ENCODE measurements at places on chromosomes 2 and 18.
A peak's percentile ranks its signal among the peaks of the same experiment; 100 is the strongest.

GRCh38 chr2:238370823-238371372, 50.6 kb downstream of the TRAF3IP1 start:
- peak; percentile 64 for DNase-seq

GRCh38 chr2:76556018-76556417, 845.3 kb upstream of the GCFC2 start:
- DNase-seq, result no peak

DNA sequence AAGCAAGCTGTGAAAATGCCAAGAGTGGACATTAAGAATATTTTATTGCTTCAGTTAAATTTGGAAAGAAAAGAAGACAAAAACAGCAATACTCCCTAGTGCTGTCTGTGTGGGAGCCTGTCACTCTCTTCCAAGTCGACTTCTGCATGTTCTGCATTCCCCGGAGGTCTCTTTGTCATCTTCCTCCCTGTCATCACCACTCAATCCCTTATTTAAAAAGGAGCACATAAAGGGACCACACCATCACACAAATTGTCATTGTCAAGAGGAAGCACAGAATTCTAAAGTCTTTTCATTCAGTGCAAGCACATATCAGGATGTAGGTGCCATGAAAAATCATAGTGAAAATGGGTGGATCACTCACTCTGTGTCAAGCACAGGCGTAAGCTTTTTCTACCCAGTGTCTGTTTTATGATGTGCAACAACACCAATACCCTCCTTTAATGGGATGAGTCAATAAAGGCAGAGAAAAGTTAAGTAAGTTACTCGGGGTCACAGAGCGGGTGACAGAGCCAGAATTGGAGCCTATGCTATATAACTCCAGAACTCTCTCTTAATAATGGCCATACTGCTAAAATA, 222.4 kb upstream of the HNMT start:
- no peak for DNase-seq

GRCh38 chr2:55302241-55302640, 33.2 kb upstream of the MTIF2 start:
- DNase-seq, result no peak

GRCh38 chr2:96882906-96883305, 13.0 kb upstream of the SEMA4C start:
- DNase-seq, result no peak

- DNase-seq, result no peak
Measured at GRCh38 chr2:75641587-75641986, 5.0 kb upstream of the MRPL19 start.

DNA sequence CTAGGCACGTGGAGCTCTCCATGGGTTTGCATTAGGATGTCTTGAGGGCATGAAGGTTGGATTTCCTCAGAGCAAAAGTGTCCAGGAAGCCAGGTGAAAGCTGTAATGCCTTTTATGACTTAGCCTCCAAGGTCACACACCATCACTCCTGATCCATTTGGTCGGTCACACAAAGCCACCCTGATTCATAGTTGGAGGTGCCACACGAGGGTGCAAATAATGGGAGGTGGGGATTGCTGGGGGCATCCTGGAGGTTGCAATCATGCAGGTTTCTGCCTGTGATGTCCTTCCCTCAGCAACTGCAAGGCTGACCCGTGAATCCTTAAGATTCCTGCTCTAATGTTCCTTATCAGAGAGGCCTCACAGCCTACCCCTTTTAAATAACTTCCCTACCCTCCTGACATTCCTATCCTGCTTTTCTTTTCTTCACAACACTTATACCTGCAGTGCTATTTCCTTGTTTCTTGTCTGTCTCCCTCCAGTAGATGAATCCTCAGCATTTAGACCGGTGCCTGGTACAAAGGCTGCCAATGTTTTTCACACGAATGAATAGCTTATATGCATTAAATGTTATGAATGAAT, 97.1 kb downstream of the LIPG start:
- no peak for DNase-seq

- no peak for DNase-seq
Measured at GRCh38 chr18:56747032-56747658, 96.0 kb downstream of the WDR7 start.

- no peak for DNase-seq
Measured at GRCh38 chr2:108889907-108890306, 99.1 kb downstream of the EDAR start.

DNA sequence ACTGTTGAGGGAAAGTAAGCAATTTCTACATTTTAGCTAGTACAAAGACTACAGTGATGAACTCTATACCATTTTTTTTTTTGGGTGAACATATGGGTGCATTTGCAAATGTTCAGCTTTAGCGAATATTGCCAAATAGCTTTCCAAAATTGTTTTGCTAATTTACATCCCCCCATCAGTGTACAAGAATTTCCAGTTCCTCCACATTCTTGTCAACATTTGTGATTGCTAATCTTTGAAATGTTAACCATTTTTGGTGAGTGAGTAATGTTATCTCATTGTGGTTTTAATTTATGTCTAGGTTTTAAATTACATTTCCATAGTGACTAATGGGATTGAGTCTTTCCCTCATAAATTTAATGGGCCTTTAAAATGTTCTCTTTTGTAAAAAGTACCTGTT, 16.4 kb upstream of the CNRIP1 start:
- no peak for DNase-seq

- DNase-seq, result no peak
Measured at GRCh38 chr18:32478317-32478716, 7.6 kb upstream of the GAREM1 start.

DNA sequence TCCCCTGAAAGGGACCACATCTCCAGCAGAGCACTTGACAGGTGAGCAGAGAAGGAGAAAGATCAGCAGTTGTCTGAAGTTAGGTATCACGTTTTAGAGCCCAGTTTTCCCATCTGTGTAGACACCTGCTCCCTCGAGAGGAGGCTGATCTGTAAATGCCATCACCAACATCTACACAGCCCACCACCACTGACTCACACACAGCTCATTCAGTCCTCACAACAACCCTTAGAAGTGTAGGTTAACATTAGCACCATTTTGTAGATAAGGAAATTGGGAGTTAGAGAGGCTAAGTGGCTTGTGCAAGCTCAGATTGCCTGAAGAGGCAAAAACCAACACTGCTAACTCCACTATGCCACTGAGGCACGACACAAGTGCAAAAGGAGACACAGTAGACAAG, 37.2 kb upstream of the STAT1 start:
- DNase-seq, result no peak

DNA sequence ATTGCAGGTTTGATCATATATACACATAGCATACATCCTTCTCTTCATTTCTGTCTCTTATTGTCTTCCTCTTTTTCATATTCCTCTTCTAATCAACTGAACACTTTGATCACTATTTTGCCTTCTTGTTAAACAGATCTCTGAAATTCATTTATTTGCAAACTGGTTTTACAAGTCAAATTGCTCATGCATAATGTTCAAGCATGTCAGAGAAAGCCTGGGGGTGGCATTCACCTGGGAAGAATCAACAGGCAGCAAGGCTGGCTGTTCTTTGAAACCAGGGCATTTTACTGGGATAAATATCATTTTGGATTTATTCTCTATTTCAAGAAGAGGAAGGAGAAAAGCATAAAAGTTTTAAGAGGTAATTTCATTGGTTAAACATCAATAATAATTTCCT, 66.9 kb upstream of the LRATD1 start:
- DNase-seq, result no peak

DNA sequence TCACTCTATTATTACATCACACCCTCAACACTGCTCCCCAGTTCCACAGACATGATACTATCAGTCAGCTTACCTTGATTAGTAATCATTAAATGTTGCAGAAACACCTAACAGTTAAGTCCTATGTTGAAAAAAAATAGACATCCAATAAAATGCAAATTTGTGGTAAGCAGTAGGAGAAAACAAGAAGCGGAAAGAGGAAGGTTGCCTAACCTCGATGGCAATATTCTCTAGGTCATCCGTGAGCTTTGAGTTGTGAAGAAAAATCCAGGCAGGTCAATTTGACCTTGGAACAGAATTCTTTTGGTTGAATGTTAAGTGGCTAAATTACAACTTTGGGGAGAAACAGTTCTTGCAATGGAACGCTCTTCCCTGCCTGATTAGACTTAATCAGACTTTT, 264.4 kb downstream of the AFF3 start:
- DNase-seq, result no peak

GRCh38 chr2:150789376-150789905, 302.0 kb upstream of the RND3 start:
- DNase-seq, result no peak
